Endothelial cell (in vitro differentiated cells): ENCODE measurements at places on chromosomes 2 and 18. TPM values are rescaled to one million over a fixed set of nuclear protein-coding genes. Genes with fewer than 3 reads are reported as not detected.
A peak's percentile ranks its signal among the peaks of the same experiment; 100 is the strongest.

- no peak for DNase-seq
Measured at GRCh38 chr2:68472796-68473414, 5.5 kb downstream of the APLF start.

- DNase-seq = no peak
Measured at GRCh38 chr2:149872638-149873150, 285.1 kb upstream of the MMADHC start.

- no peak for DNase-seq
Measured at GRCh38 chr18:39699340-39699964, 2133.9 kb upstream of the CELF4 start.

DNA sequence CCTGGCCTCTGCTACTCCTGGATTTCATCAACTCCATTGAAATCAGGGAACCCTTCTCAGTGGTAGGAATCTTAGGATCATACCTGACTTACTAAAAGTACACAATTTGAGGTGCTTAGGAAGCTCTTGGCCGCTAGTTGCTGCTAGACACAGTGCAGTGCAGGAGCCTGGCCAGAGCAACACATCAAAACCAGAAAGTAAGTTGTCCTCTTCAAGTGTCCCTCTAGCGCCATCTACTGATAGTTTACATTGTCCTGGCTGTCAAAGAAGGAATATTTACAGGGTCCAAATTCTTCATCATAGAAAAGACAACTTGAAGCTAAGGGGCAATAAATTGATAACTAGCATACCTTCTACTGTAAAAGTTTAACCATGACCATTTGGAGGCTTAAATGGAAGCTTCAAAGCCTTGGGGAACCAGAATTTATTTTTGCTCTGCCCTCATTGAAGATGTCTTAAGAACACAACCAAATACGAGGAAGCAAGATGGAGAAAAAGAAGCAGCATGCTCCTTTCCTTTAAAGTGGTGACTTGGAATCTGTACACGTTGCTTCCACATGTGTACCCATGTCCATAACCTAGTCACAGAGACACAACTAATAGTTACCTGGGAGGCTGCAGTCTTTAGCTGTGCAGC is 889.1 kb upstream of the GCFC2 start:
- DNase-seq = peak; percentile 62

GRCh38 chr18:57998461-57998860 is 45.6 kb upstream of the NEDD4L start:
- no peak for DNase-seq

DNA sequence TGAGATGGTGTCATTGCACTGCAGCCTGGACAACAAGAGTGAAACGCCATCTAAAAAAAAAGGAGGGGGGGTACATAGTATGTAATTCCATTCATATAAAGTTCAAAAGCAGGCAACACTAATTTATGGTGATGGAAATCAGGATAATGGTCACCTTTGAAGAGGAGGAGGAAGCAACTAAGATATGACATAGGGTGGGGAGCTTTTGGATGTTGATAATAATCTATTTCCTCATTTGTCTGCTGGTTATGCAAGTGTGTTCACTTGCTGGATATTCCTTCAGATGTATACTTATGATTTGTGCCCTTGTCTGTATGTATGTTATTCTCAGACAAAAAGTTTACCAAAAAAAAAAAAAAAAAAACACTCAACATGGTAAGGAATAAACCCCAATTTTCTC is 28.6 kb upstream of the ATIC start:
- no peak for DNase-seq

DNA sequence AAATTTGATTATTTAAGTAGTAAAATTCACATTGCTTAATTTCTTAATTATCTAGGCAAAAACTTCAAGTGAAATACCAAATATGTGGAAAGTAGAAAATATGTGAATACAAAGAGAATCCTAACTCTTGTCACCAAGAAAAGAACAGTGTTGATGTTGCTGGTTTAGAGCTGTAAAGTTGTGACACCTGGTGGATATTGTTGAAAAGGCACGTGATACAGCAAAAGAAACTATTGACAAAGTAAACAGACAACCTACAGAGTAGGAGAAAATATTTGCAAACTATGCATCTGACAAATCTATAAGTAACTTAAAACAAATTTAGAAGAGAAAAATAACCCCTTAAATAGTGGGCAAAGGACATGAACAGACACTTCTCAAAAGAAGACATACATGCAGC is 25.6 kb upstream of the ZC3H15 start:
- DNase-seq = no peak

DNA sequence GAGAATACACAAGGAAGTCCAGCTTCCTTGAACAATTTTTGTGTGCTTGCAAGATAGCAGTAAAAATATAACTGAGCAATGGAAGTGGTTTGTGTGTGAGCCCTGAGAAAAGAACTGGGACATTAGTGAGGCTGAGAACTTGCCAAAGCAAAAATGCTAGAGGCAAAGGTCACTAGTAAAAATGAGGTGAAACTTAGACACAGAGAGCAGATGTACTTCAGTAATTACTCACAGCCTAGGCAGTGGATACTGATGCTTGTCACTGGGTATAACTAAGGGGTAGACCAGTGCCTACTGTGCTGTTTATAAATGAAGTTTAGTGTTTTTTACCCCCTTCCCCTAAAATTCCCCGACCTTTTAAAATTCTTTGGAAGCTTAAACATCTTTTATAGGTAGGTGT is 450.1 kb downstream of the LPIN1 start:
- no peak for DNase-seq

DNA sequence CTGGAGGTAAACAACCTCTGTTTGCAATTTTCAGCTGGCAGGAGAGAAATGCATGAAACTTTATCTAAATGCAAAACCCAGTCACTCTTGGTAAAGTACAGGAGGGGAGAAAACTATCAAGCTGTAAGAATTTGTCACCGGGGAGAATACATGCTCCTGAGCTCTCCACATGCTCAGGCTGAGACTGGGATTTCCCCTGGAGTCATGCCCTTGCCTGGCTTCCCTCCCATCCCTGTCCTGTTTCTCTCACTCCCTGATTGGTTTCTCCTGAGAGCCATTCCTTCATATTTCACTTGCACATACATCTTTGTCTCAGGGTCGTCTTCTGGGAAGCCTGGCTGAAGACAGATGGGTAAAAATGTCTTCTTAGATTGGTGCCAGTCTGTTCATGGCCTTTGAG is 52.9 kb upstream of the SPATS2L start:
- DNase-seq = no peak

- DNase-seq = no peak
Measured at GRCh38 chr18:44771956-44772917, 91.5 kb downstream of the SETBP1 start.

DNA sequence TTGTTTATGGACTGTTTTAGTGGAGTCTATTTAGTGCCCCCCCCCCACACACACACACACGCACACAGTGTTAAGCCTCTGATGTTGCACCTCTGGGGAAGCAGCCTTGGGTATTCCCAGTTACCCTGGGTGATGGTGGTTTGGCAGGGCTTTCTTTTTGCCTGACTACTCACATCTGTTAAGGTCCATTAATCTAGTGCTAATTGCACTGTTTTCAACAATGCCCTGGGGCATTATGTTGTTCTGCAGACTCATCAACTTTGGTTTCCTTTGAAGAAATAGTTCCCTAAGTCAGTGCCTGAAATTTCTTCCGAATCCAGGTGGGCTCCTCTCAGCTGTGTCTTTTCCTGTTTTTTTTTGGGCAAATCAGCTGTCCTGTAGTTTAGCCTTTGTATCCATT is 34.7 kb downstream of the SPOPL start:
- DNase-seq = no peak

GRCh38 chr18:21359746-21360145 is 117.7 kb downstream of the GREB1L start:
- DNase-seq = no peak

DNA sequence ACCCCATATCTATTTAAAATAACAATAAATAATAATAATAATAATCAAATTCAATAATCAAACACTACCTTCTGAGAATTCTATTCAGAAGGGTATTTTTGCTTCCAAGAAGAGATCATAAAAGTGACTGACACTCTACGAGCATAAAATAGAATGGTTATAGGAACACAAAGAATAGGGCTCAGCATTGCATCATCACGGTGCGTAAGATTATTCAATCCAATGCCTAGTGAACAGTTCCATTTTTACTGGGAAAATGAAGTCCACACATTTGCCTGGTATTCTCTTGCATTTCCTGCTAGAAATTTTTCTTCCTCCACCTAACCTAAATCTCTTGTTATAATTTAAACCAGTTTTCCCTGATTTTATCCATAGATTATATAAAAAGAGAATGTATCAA is 55.8 kb downstream of the AP1S3 start:
- DNase-seq = no peak

- no peak for DNase-seq
Measured at GRCh38 chr2:193837111-193837738, 1642.5 kb upstream of the TMEFF2 start.

- no peak for DNase-seq
Measured at GRCh38 chr2:74077636-74078035, 70.1 kb downstream of the BOLA3 start.

DNA sequence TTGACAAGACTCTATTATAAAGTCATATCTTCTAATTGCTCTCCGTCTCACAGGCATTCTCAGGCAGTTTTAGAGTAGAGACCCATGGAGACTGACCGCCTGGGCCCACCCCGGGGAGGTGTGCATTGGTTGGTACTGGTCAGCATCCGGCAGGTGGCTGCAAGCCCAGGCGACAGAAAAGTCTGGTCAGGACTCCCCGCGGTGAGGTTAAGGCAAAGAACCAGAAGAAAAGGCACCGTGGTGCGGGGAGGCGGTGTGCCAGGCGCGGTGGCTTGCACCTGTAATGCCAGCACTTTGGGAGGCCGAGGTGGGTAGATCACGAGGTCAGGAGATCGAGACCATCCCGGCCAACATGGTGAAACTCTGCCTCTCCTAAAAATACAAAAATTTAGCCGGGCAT is 32.5 kb downstream of the AMER3 start:
- no peak for DNase-seq

- DNase-seq = no peak
Measured at GRCh38 chr18:35267809-35268208, 22.2 kb downstream of the ZSCAN30 start.

DNA sequence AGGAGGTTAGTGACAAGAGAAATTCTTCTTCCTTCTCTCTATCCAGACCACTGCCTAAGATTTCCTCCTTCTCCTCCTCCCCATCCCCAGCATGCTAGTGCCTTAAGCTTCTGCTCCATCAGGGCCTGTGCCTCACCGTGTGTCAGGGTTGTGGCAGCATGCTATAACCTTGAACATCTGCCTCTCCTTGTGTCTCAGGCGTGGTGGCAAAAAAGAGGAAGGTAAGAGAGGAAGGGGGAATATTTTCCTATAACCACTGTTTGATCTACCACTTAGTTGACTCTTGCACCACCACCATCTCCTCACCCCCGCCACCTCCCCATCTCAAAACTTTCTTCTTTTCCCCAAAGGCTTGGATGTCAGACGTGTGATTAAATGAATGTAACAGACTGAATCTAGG is 38.3 kb upstream of the PEX13 start:
- no peak for DNase-seq

DNA sequence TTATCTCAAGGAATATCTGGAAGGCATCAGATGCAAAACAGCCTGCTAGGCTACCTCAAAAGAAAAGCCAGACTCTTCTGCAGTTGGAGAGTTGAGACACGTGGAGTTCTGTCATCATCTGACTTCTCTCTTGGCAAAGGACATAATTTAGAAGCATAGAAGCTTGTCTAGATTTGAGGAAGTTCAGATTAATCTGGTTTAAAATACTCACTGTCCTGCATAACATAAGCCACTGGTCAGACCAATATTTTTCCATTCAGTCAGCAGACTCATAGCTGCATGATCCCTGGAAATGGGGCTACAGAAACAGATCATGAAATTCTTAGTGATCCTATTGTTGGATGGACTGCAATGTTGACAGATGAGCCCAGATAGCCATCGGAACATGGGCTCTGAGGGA is 349.0 kb downstream of the TXNL1 start:
- DNase-seq = no peak

STPG4 gene
- total RNA-seq = not detected

C2orf66 gene
- total RNA-seq = 1.4 TPM

LCT gene
- 0.13 TPM for total RNA-seq

ONECUT2 gene
- 1.1 TPM for total RNA-seq

SERPINB4 gene
- 0.41 TPM for total RNA-seq

ERICH2 gene
- total RNA-seq = 1.6 TPM

PPP1R7 gene
- total RNA-seq = 61.6 TPM

L3MBTL4 gene
- total RNA-seq = 0.56 TPM

SPOPL gene
- 27.8 TPM for total RNA-seq

MALL gene
- total RNA-seq = 2.6 TPM

PCARE gene
- total RNA-seq = not detected

LYG2 gene
- total RNA-seq = 1.7 TPM

NCKAP1 gene
- 171 TPM for total RNA-seq

SLC25A52 gene
- 0.23 TPM for total RNA-seq

DNAJC5G gene
- not detected for total RNA-seq

CD8A gene
- total RNA-seq = not detected

TRIP12 gene
- 363 TPM for total RNA-seq

RAB6C gene
- total RNA-seq = 1.4 TPM

KIAA2012 gene
- total RNA-seq = 0.08 TPM

MC4R gene
- not detected for total RNA-seq

LAMA3 gene
- 1.7 TPM for total RNA-seq

SPDYA gene
- total RNA-seq = 0.33 TPM

TM4SF20 gene
- total RNA-seq = not detected
